Stimulated activated CD8-positive, alpha-beta memory T cell treated with anti-CD3 and anti-CD28 coated beads, Interleukin-7, amount 100 ng/mL, for 4 hours (primary cell): ENCODE measurements at places on chromosomes 7 and 10.

DNA sequence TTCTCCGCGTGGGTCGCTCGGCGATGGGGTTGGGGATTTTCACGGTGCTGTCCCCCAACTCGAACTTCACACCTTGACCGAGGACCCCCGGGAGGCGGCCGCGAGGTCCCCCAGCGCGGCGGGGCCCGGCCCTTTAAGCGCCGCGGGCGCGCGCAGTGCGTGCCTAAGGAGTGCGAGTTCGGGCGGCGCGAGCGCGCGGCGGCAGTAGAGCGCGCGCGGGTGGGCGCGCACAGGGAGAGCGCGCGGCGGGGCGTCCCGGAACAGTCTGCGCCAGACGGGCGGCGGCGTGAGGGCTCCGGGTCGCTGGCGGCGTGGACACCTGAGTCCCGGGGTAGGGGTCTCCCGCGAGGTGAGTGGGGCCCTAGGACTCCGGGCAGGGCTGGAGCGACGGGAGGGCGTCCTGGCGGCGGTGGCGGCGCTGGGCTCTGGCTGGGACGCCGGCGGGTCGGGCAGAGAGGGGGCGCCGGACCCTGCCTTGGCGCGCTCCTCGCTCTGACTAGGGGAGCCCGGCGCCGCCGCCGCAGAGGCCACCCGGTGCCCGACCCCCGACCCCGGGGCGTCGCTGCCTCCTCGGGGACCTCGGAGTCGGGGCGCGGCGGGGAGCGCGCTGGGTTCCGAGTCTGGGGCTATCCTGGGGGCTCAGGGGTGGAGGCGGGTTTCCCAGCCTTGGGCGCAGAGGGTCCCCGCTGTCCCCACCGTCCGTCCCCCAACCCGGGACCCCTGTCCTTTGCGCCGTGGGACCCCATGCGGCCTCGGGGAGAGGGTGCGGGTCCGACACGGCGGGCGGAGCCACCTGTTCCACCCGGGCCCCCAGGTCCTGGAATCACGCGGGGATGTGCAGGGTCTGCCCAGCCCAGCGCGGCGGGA lies at the start of gene PROSER2:
TSS of gene PROSER2 (plus strand) at position 235 of the 867 bp plus-strand sequence. CDS start 28,722 bp downstream, outside the sequence.
- DNase-seq: no peak

DNA sequence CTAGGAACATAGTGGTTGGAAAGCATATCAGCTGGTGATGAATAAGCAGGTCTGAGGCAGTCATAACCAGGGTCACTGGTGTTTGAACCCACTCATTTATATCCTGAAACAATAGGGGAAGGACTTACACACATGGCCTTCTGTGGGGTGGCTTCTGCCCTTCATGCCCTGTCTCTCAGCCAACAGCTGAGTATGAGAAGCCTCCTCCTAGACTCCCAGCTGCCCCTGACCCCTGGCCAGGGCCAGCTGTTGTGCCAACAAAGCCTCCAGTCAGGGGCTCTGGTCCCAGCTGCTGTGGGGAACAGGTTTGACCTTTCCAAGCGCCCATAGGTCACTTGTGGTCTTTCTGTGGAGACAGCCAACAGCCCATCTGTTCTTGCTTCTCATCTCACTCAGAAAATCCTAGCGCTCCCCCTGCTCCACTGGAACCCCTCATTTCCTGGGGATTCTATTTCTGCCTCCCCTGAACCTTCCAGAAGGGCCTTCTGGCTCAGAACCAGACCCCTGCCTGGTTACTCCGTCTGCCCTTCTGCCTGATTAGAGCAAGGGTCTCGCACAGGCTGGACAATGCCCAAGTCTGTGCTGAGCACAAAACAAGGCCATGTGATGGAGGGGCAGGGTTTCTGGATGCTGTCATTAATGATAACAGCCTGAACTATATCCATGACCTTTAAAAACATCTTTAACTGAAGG lies 9.7 kb upstream of the PURB start:
- DNase-seq: no peak

- DNase-seq: no peak
These were observed 183.2 kb downstream of the GLI3 start for GRCh38 chr7:42053834-42054233.

GRCh38 chr10:31075434-31075833 lies 43.8 kb upstream of the ZNF438 start:
- no peak for DNase-seq

- no peak for DNase-seq
These were observed 102.0 kb downstream of the CNOT4 start for GRCh38 chr7:135407884-135408283.

DNA sequence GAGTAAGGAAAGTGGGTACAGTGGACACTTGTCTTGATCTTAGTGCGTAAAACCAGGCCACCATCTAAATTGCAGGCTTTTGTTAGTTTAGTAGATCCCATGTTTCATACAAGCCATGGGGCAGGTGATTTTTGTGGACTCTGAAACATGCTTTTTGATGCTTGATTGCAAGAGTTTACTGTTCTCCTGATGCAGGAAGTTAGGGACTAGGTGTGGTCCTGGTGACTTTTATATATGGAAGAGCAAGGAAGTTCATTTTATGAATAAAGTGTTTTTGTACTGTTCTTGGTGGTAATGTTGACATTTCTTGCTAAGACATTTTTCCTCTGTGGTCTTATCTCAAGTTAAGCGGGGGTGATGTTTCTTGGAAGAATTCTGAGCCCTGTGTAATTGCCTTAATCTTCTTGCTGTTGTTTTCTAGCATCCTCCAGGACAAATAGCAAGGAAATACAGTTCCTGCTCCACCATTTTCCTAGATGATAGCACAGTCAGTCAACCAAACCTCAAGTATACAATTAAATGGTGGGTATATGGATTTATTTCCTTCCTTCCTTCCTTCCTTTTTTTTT lies 89.0 kb upstream of the GJD4 start:
- DNase-seq: no peak
